ENCODE measurements at places on chromosomes 1 and 21.

DNA sequence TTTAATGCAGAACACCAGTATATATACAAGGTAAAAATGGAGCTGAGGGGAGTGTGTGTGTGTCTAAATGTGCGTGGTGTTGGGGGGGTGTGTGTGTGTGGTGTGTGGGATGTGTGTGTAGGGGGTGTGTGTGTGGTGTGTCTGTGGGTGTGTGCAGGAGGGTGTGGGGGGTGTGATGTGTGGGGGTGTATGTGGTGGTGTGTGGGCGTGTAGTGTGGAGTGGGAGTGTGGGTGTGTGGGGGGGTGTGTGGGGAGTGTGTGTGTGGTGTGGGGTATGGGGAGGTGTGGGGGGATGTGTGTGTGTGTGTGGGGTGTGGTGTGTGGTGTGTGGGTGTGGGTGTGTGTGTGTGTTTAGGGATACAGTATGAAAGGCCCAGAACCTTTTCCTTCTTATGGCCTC lies 202.3 kb upstream of the CACYBP start:
- no peak for DNase-seq

- no peak for DNase-seq
These were observed 2.9 kb downstream of the CD84 start for GRCh38 chr1:160576390-160576789.

DNA sequence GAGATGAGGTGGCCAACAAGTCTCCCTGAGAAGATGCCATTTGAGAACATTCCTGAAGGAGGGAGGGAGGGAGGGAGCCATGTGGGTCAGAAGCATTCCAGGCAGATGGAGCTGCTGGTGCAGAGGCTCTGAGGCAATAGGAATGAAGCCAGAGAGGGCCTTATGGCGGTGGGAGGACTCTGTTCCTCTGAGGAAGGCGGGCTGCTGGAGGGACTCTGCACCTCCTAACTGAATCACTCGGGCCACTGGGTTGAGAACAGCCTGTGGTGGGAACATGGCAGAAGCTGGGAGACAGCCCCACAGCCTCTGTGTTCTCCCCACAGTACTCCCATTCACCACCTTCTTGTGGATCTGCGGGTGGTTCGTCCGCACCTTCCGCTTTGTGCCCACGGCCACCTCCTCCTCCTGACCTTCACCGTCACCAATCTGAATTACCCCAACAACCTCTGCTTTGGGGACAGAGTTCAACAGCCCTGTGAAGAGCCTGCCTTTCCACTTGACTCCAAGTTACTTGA lies 2.4 kb upstream of the TMEM125 start:
- no peak for DNase-seq

DNA sequence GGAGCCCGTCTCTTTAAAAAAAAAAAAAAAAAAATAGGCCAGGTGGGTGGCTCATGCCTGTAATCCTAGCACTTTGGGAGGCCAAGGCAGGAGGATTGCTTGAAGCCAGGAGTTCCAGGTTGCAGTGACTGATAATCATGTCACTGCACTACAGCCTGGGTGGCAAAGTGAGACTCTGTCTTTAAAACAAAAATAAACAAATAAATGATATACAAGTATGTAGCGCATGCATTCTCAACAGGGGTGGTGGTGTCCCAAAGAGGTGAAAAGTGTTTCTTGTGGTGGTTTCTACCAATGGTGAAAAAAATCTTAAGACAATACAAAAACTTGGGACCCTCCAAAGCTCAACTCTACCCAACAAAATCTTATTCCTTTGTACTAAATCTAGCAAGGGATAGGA lies 17.9 kb downstream of the CNN3 start:
- no peak for DNase-seq

GRCh38 chr1:234008591-234008990 lies 104.1 kb downstream of the SLC35F3 start:
- no peak for DNase-seq

GRCh38 chr1:85314726-85315125 lies 38.3 kb upstream of the BCL10 start:
- no peak for DNase-seq

DNA sequence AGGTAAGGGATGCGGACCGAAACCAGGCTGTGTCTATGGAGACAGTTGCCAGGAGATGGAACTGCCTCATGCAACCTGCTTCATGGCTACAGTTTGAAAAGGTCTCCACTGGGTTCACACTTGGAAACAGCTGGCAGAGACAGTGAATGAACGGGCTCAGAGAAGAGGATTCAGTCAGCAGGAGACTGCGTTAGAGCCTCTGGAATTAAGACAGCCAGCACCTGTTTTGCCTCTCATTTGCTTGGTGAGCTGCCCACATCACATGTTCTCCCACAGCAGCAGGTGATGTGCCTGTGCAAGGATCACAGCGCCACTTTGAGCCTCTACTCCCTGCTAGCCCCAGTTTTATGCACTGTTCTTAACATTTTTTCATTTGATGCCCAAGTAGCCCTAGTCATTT lies 321.0 kb downstream of the PLPP3 start:
- no peak for DNase-seq

- no peak for DNase-seq
These were observed 60.4 kb upstream of the LYPLAL1 start for GRCh38 chr1:219113261-219113660.

- no peak for DNase-seq
These were observed 12.2 kb upstream of the CDK18 start for GRCh38 chr1:205492201-205492667.

- DNase-seq: no peak
These were observed 37.0 kb downstream of the TNFRSF8 start for GRCh38 chr1:12100071-12100470.

GRCh38 chr1:184223216-184223615 lies 163.6 kb upstream of the C1orf21 start:
- no peak for DNase-seq

DNA sequence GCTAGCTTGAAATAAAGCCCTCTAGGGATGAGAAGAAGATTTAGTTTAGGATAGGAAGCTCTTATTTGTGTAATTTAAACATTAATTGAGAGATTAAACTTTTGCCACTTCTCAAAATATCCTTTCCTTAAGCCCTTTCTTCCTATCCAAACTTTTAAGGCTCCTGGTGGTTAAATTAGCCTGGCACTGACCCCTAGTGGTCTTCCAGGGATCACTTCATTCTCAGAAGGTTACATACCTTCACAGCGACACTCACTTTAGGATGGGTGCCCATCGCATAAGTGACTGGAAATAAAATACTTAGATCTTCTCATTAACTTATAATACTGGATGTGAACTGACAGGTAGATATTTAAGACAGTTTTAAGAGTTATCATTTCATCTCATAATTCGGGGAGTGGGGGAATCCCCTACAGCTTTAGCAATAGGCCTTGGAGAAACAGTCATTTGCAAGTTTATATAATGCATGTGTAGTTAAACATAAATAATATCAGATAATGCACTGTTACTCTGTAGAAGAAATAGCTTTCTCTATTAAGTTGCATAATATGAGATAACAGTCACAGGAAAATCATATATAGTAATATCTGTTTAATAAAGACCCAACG lies 7.4 kb downstream of the LHX9 start:
- no peak for DNase-seq

DNA sequence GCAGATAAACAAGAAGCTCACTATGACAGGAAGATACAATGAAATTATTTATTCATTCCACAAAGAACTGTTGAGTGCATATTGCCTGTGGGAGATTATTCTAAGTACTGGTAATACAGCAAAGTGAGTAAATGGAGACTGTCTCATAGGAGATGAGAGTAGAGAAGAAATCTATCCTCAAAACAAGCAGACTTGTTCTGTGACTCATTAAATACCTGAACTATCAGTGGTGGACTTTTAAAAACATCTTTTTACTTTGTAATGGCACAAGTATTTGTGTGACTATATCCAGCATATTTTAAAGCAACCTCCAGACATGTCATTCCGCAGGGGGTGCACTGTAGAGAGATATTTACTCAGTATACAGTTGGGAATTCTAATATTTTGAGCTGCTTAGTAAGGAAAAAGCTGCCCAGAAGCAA lies 259.2 kb downstream of the FMN2 start:
- DNase-seq: no peak

DNA sequence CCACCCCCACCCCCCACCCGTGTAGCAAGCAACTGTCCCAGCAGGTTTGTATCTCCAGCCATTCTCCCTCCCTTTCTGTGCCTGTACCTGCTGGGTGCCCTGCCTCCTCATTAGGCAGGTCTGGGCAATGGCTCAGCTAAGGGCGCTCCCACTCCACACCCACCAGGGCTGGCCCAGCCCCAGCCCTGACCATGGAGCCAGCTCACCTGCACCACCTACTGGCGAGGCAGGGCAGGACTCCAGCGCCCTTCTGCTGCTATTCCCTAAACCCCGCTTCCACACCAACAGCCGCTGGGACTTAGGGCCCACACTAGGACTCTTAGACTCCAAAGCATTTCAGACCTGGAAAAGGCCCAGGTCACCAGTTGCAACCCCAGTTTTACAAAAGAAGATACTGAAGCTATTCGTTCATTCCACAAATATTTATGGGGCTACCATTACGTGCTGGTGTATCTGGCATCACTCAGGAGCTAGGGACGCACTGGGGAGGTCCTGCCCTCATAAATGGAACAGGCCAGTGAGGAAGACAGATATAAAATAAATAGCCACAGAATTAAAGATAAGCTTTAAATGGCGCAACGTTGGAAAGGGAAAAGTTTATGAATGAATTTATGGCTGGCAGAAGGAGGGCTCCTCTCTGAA lies 24.0 kb downstream of the PGLYRP3 start:
- no peak for DNase-seq

Measured in activated CD4-positive, CD25-positive, alpha-beta regulatory T cell treated with anti-CD3 and anti-CD28 coated beads, Interleukin-2, amount 50 U/mL, for 16 hours (primary cell).